PC-9 (cell line): ENCODE measurements at places on chromosomes 13 and 19.
A peak's percentile ranks its signal among the peaks of the same experiment; 100 is the strongest.

DNA sequence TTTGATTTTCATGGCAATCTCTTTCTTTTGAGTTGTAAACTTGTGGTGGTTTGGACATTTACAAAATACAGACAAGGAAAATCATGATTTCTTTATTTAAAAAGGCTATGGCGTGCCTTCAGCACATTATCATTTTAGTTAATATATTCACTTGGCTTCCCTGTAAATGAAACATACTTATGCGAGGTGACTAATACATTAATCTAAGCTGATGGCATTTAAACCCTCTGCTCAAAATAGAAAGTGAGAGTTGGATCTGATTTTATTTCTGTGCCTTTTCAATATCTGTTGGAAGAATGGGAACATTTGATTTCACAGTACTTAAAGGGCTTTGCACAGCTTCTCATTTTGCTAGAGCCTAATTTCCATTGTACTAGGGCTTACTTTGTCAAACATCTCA lies 289.8 kb downstream of the MTUS2 start:
- DNase-seq, result no peak

GRCh38 chr19:16587833-16588823 lies 15.9 kb upstream of the SLC35E1 start:
- DNase-seq, result no peak

DNA sequence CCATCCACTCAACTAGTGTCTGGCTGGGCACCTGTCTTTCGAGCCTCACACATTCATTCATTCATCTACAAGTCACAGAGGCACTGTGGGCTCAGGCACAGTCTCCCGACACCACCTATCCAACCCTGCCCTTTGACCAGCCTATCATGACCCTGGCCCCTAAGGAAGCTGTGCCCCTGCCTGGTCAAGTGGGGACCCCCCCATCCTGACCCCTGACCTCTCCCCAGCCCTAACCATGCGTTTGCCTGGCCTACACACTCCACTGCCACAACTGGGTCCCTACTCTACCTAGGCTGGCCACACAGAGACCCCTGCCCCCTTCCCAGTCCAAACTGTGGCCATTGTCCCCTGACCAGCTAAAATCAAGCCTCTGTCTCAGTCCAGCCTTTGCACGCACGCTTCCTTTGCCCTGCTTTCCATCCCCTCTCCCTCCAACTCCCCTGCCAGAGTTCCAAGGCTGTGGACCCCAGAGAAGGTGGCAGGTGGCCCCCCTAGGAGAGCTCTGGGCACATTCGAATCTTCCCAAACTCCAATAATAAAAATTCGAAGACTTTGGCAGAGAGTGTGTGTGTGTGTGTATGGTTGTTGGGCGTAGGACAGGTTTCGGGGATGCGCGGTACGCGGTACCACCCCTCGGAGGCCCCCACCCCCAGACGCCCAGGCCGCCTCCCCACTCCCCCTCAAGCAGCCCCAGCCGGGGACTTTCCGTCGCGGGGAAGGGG lies 404 bp upstream of the IL27RA start:
- DNase-seq, result no peak

DNA sequence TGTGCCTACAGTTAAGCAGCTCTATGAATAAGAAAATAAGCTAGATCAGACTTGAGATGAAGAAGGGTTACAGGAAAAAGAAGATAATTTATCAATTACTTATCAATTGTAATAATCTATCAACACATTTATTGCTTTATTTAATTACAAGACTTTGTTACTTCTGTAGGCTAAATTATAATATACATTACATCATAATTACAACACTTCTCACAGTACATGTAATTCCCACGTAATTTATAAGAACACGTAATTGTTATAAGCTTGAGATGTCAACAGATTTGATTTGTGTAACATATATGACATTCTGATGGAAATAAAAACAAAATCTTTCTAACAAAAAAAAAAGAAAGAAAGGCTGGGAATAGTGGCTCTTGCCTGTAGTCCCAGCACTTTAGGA lies 36.8 kb downstream of the NEK5 start:
- no peak for DNase-seq

GRCh38 chr19:5360003-5360780 lies 19.6 kb upstream of the PTPRS start:
- no peak for DNase-seq

- DNase-seq, result no peak
Measured at GRCh38 chr13:51681037-51681678, 96.9 kb downstream of the WDFY2 start.

DNA sequence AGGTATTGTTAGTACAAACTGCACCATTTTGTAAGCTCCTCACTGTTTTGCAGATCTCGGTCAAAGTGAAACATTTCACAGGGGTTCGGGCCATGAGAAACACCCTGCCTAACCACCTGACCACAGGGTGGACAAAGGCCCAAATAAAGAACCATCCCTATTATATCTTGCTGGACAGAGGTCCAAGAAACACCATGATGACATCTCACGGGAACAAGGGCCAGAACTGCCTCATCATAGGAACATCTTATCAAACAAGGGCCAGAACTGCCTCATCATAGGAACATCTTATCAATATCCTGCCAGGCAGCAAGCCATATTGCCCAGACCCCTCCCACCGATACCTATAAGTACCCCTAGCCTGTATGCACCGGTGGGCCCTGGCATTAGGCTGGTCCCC lies 99.7 kb downstream of the PCDH9 start:
- no peak for DNase-seq

DNA sequence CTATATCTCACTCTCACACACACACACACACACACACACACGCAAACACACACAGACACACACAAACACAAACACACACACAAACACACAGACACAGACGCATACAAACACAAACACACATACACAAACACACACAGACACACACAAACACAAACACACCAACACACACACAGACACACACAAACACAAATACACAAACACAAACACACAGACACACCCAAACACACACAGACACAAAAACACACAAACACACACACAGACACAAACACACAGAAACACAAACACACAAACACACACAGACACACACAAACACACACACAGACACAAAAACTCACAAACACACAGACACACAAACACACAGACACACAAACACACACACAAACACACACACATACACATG lies 329.0 kb downstream of the ZNF536 start:
- DNase-seq, result no peak

DNA sequence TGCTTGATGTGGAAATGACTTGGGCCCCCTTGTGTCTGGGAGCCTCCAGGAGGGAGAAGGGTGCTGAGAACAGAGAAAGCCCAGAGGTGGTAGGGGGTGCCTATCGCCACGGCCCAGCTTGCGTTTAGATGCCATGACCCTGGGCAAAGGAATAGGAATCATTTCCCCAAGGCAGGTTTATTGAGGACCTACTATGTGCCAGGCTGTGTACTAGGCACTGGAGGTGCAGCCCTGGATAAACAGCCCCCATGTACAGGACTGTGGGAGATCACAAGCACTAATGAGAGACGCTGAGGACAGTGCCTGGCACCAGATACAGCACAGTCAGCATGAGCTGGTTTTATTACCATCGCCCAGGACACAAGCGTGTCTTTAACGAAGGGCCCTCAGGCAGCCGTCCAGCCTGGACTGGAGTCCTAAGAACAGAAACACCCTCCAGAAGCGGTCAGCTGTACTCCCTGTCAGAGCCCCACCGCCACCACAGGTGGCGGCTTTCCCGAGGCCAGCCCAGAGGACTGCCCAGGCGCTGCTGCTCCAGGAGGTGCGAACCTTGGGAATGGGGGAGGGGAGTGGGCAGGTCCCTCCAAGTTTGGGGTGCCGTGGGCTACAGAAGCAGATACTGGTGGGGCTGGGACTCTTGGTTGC lies 4.6 kb downstream of the TMEM147 start:
- DNase-seq, result no peak

DNA sequence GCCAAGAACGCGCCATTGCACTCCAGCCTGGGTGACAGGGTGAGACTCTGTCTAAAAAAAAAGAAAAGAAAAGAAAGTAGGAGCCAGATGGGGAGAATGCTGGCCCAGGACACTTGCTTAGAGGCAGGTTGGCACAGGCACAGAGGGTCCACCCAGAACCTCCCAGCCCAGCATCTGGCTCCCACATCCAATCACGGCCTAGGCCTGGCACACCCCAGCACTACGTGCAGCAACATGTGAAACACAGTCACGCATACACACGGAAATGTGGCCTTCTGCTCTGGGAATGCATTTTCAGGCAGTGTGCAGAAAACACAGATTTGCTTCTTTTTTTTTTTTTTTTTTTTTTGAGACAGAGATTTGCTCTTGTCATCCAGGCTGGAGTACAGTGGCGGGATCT lies 20.9 kb upstream of the FOSB start:
- DNase-seq, result no peak

DNA sequence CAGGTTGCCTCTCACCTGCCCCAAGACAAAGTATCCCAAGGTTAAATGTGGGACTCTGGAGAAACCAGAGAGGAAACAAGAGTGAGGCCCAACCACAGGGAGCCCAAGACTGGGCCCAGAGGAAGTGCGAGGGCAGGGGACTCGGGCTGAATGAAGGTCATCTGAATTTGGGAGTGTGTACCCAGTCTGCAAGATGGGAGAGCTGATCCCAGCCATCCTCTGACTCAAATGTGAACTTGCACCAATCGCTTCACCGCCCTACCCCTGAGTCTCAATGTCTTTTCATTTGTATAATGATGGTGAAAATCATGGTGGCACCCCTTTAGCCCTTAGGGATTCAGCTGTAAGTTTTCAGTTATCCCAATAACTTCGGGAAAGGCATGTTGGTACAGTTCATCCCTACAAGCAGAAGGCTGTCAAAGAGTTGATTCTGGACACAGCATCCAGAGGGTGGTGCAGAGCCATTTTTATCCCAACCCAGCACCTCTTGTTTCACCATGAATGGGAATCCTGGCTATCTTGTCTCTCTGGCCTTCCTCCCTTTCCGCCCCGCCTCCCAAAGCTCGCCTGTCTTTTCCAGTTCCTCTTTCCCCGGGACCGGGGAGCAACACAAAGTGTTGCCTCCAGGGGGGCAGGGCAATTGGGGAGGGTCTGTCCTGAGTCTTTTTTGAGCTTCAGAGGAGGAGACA lies 123.4 kb downstream of the NUFIP1 start:
- DNase-seq, result no peak

GRCh38 chr13:111286162-111286561 lies 34.3 kb upstream of the TEX29 start:
- no peak for DNase-seq

GRCh38 chr19:33424181-33424580 lies 50.7 kb downstream of the CEBPG start:
- DNase-seq, result no peak

- no peak for DNase-seq
Measured at GRCh38 chr13:110421696-110422385, 114.8 kb downstream of the COL4A2 start.

GRCh38 chr19:11555246-11555645 lies 3.8 kb downstream of the ELOF1 start:
- DNase-seq, result no peak

GRCh38 chr13:85525411-85525810 lies 273.8 kb downstream of the SLITRK6 start:
- no peak for DNase-seq

- no peak for DNase-seq
Measured at GRCh38 chr13:39406688-39407087, 196.3 kb downstream of the LHFPL6 start.

GRCh38 chr19:29860492-29860891 lies 48.7 kb downstream of the CCNE1 start:
- no peak for DNase-seq

GRCh38 chr13:113305208-113305607 lies 8.2 kb downstream of the LAMP1 start:
- DNase-seq, result peak; percentile 11

- DNase-seq, result no peak
Measured at GRCh38 chr19:50475101-50475568, 1.2 kb upstream of the EMC10 start.

DNA sequence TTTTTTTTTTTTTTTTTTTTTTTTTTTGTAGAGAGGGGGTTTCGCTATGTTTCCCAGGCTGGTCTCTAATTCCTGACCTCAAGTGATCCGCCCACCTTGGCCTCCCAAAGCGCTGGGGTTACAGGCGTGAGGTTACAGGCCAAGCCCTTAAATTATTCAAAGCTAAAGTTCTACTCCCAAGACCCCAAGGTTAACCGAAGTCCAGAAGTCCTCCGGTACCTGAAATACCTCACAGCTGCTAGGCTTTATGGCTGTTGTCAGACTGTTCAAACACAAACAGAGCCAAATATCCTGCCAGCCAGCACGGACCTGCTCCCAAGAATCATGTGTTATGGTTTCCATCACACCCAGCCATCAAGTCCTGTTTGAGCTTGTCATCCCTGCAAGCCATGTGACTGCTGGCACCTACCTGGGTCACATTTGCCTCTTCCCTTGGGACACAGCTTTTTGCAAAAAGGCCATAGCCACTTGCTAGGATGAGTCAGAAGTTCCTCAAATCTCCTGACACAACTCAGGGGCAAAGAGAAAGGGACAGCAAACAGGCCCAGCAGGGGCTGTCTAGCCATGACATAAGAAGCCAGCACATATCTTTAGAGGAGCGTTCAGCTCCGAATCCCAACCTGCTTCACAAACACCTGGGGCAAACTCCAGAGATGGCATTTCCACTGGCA lies 129.9 kb downstream of the FOXO1 start:
- peak; percentile 37 for DNase-seq

DNA sequence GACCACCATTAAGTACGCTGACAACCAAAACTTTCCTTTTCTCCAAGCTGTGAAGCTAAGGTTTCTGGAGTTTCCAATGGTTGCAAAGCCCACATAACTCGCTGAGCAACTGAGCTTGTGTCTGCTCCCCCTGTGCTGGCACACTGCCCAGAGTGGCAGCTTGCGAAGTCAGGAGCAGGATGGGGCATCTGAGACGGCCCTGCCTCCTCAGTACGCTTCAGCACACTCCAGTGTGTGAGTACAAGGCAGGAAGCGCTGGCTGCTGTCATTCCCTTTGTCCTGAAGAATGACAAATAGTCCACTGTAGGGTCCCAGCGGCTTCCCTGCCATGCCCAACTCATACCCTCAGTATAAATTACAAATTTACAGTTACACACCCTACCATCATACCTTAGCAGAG lies 51.5 kb downstream of the SKA3 start:
- DNase-seq, result peak; percentile 79

DNA sequence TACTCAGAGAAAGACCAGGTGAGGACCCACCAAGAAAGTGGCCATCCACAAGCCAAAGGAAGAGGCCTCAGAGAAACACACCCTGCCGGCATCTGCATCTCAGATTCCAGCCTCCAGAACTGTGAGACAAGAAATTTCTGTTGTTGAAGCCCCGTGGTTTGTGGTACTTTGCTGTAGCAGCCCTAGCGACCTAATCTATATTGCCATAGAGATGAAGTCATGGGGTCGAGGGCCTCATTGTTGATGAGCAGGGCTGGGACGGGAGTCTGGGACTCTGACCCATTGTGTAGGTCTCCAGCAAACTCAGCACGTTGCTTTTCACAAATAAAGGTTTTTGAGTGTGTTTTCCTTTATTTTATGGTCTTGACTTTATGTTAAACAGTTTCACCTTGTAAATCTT lies 174.9 kb downstream of the TNFSF13B start:
- no peak for DNase-seq
